ENCODE measurements at places on chromosomes 1 and 21.

DNA sequence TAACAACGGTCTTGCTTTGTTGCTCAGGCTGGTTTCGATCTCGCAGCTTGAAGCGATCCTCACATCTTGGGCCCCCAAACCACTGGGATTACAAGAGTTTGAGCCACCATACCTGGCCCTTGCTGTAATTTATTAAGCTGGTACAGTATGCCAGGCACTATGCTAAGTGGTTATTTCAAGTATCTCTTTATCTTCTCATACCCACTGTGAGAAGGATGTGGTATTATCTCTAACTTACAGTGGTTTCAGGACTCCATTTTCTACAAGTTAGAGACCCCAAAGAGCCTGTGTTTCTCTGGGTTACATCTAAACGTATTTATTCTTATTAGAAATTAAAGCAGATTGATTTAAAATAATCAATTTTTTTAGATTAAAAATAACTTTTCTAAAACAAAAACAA, 8.1 kb upstream of the ST3GAL3 start:
- no peak for DNase-seq

- DNase-seq, result no peak
These were observed 181.1 kb downstream of the DYRK1A start for GRCh38 chr21:37547615-37548200.

DNA sequence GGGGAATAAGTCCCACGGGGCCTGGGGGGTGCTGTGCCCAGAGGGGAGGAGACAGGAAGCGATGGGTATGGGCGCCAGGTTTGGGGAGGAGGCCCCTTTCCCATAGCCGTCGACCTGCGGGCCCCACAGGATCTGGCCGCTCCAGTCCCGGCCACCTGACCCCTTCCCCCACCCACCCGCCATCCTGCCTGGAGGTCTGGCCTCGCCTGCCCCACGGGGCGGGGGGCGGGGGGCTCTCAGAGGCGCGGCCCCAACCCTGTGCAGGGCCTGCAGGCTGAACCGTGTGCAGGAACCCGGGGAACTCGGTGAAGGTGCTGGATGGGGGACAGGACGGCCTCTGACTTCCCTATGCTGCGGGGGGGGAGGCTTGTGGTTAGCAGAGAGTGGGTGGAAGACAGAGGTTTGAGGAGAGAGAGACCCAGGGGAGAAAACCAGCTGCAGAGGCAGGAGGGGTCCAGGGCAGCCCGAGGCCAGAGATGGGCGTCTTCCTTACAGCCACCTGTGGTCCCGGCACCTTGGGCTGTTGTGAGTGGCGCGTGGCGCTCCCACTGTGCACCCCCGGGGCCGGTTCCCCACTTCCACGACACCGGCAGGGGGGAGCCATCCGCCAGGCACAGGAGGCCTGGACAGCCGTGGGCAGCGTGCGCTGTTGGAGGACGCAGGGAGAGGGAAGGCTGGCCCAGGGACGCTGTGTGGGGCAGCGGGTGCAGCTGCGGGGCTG, 2.5 kb upstream of the TNFRSF18 start:
- DNase-seq, result no peak

DNA sequence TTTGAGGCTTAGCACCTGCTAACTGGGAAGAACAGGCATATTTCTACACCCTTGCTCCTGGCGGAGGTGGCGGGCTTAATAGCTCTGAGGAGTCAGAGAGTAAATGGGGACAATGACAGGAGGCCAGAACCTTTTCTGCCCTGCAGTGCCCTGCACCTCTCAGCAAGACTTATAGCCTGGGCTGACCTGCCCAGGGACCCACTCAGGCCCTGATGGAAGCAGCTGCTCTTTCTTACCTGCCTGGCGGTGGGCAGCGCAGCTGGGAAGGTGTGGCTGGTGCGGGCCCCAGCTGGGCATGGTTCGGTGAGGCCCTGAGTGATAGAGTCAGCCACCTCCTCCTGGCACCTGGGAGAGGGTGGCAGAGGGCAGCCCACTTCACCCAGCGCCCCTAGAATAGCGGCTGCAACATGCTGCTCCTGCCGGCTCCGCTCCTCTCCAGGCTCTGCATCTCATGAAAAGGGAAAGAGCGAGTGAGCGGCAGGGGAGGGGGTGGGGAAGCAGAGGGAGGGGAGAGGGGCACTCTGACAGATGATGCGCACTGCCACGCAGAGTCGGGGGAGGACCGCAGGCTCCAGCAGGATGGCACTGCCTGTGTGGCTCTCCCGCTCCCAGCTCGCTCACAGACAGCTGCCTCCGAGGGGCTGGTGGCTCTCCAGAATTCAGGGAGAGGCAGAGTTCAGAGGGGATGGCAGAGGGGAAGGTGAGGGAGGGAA, at the start of gene RGS8:
Gene RGS8, minus strand, starts transcription at position 472 of the 713 bp plus-strand sequence. CDS start 14,938 bp downstream, outside the sequence.
- DNase-seq, result no peak

DNA sequence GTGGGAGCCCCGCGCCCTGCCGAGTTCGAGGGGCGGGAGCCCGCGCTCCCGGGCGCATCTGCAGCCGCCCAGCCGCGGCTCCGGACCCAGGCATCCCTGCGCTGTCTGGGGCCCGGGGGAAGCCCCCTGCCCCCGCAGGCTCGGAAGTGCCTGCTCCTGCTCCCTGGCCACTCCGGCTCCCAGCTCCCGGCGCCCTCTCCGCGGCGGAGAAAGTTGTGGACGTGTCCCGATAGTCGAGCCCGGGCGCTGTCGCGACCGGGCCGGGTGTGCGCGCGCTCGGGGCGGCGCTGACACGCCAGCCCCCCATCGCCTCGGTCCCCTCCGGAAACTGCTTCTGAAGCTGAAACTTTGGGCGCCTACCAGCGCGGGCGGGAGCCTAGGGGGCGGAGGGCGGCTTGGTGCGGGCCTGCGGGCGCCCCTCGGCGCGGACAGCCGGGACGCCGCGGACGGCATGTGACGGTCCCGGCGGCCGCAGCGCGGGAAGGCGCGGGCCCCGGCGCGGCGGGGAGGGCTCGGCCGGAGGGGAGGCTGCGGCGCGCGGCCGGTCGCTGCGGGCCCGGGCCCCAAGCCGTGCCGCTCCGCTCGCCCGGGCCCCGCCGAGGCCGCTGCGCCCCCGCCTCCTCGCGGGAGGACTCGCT, 515 bp downstream of the MAN1C1 start:
- DNase-seq, result no peak

- no peak for DNase-seq
These were observed 46.0 kb upstream of the PLA2G4A start for GRCh38 chr1:186782791-186783190.

GRCh38 chr1:172391976-172392375, 28.5 kb upstream of the C1orf105 start:
- DNase-seq, result no peak

GRCh38 chr1:234763367-234763766, 153.4 kb upstream of the IRF2BP2 start:
- no peak for DNase-seq

- no peak for DNase-seq
These were observed 225.7 kb downstream of the GREM2 start for GRCh38 chr1:240385985-240386978.

DNA sequence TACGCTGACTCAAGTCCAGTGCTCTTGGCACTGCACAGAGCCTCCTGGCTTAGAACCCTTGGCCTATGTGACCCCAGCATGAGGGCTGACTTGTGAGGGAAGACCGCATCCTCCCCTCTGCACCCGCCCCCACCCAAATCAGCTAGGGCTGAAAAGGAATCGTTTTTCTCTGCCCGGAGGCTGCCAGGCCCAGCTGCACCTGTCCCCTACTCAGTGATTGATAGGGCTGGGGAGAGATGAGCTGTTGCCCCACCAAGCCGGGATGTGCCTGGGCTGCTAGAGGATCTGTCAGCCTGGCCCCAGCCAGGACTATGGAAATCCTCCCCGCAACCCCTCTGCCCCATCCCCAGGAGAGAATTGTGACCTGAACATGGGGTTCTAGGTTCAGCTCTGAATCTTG, 20.6 kb downstream of the MYOG start:
- no peak for DNase-seq

- peak; percentile 65 for DNase-seq
These were observed 99.1 kb upstream of the NGF start for GRCh38 chr1:115437196-115437595.
